Aorta (tissue), 5 donors: ENCODE measurements at places on chromosomes 4 and X. TPM values are rescaled to one million over a fixed set of nuclear protein-coding genes. Genes with fewer than 3 reads are reported as not detected.
A peak's percentile ranks its signal among the peaks of the same experiment; 100 is the strongest.

- DNase-seq: no peak
These were observed 115.1 kb upstream of the GPM6A start for GRCh38 chr4:175927121-175927520.

GRCh38 chrX:96985046-96985445 is 101.3 kb downstream of the RPA4 start:
- DNase-seq: no peak

DNA sequence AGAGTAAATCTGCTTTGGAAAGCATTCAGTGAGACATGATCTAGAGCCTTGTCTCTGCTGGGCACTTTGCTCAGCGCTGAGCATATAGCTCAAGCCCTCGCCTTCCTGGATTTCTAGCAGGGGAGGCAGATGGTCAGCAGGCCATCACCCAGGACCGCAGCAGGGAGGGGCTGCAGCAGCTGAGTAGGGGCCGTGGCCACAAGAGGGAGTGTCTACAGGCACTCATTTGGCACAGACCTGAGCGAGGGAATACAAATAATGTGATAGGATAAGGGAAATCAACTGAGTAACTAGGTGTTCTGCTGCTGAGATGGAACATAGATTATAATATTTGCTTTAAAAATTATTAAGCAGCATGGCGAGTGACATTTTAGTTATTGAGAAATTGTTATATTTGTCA is 30.2 kb downstream of the OFD1 start:
- no peak for DNase-seq

- DNase-seq: no peak
These were observed 24.7 kb downstream of the OFD1 start for GRCh38 chrX:13759152-13759718.

GRCh38 chrX:3485727-3486126 is 139.3 kb upstream of the MXRA5 start:
- DNase-seq: no peak

DNA sequence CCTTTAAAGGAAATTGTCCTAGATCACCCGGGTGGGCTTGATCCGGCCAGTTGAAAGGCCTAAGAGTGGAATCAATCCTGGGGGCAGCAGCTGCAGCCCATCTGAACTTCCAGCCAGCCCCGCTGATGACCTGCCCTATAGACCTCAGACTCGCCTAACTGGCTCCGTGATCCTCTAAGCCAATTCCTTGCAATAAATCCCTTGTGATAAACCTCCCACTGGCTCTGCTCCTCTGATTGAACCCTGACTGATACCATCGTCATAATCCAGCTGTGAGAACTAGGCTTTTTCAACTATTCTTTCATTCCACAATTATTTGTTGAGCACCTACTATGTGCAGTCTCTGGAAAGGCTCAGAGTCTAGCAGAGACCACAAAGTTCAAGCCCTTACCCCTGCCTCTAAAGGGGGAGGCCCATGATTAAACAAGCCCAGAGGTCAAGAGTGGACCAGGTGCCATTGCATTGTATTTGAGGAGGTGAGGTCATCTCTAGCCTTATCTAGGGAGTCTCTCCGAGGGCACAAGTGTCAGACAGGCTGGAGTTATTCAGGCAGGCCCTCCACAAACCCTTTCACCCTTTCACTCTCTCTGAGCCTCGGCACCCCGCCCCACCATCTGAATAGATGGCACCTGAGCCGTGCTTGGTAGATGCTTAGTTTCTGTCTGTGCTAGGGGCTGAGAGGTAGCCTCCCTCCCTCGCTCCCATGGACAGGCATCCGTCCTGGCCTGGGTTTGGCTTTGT is 20.5 kb upstream of the GPR78 start:
- DNase-seq: no peak

DNA sequence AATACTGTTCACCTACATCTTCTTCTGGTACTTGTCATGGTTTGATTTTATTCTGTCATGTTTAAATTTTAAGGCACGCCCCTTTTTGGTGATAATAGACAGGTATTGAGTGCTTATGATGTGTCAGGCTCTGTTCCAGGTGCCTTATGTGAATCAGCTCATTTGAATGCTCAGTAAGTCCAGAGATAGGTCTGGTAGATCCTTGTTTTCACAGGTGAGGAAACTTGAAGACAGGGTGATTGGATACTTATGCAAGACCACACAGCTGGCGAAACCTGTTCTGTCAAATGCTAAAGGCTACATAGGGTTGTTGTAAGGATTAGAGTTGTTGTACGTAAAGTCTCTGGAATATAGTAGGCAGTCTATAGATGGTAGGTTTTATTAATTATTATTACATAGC is 9.6 kb upstream of the SLC25A14 start:
- no peak for DNase-seq

DNA sequence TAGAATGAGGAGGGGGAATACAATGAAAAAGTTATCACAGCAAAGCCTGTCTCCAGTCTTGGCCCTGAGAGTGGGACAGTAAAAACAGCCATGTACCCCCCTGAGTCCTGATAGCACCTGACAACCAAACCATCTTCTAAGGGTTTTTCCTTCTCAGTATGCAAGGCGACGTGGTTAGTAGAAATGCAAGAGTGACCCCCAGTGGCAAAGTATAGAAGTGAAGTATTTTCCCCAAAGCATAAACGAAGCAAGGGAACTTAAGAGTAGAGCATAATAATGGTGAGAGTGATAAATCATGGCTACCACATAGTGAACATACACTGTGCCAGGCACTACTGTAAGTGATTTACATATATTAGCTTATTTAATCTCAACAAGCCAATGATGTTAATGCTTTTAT is 52.8 kb downstream of the FAM47C start:
- DNase-seq: no peak

DNA sequence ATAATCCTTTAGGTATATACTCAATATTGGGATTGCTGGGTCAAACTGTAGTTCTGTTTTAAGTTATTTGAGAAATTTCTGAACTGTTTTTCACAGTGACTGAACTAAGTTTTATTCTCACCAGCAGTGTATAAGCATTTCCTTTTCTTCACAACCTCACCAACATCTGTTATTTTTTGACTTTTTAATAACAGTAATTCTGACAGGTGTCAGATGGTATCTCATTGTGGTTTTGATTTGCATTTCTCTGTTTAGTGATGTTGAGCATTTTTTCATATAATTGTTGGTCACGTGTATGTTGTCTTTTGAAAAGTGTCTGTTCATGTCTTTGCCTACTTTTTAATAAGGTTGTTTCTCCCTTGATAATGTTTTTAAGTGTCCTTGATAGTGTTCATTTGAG is 112.6 kb downstream of the LINC00632 start:
- no peak for DNase-seq

GRCh38 chrX:32532262-32532661 is 679.1 kb downstream of the DMD start:
- no peak for DNase-seq

GRCh38 chr4:163941221-163941905 is 446.9 kb downstream of the TMA16 start:
- no peak for DNase-seq

ENPEP gene
- 7.4 TPM for total RNA-seq

DNA sequence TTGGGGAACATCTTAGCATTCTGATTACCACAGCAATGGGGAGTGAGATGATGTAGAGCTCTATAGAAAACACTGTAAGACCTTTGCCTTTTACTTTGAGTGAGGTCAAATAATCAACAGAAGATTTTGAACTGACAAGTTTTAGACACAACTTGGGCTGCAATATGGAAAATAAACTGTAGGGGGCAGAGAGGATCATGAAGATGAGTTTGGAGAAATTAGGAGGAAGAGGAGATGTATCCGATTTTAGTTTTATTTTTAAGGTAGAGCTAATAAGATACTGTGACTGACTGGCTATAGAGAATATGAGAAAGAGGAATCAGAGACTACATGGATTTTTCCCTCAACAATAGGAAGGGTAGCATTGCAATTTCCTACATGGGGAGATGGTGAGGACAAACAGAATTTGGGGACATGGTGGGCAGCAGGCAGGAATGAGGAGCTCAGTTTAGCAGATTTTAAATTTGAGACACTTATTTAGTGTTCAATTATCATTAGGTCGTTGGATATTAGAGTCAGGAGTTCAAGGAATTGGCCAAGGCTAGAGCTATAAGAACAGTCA is 563.1 kb downstream of the INPP4B start:
- no peak for DNase-seq

CFP gene
- total RNA-seq: 5.2 TPM

DNA sequence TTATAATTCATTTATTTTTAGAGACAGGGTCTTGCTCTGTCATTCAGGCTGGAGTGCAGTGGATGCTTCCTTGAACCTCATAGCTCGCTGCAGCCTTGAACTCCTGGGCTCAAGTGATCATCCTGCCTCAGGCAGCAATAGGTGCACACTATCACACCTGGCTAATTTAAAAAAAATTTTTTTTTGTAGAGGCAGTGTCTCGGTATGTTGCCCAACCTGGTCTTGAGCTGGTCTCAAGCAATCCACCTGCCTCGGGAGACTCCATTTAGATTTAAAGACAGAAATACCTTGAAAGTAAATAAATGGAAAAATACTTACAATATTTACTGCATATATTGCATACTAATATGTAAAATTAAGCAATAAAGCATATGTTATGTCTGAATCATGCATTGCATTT is 40.3 kb upstream of the MAB21L2 start:
- no peak for DNase-seq

DNA sequence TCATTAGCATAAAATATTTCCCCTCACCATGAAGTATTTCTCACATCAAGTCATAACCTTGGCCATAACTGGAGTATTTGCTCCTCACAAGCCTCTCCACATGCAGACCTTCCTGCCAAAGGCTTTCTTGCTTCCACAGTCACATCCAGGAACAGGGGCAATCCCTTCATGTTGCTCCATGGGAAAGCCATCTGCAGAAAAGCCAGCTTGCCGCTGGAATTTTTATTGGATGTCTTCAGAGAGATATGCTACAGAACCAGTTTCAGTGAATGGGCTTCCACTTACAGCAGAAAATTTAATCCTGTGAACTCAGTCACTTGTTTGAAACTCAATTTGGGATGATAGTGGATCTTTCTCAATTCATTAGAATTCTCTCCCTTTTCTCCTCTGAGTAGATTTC is 3.2 kb upstream of the CDKN2AIP start:
- no peak for DNase-seq

GRCh38 chr4:185143601-185143969 is 519 bp downstream of the SLC25A4 start:
- peak; percentile 79 for DNase-seq

DNA sequence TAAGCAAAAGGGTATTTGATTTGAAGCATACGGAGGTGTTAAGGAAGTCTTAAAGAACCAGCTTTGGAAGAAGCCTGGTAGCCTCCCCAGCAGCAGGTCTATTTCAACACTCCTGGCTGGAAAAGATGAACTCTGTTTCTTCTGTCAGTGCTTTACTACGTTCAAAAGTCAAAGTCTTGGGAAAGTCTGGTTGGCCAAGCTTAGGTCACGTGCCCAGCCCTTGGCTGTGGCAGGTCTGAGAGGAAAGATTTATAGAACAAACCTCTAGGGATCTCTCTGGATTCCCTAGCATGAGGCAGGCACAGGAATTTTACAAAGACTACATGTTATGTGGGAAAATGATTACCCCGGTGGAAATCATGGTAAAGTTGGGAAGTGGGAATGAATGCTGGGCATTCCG is 8.6 kb upstream of the ARHGAP10 start:
- peak; percentile 61 for DNase-seq

- no peak for DNase-seq
These were observed 172.1 kb downstream of the CBR4 start for GRCh38 chr4:168837922-168838321.

USP17L26 gene
- total RNA-seq: not detected

- DNase-seq: no peak
These were observed 162.2 kb upstream of the ANXA10 start for GRCh38 chr4:167930166-167930565.

- DNase-seq: no peak
These were observed 100.9 kb upstream of the NKX1-1 start for GRCh38 chr4:1506956-1507721.

- no peak for DNase-seq
These were observed 109.7 kb downstream of the MSL3 start for GRCh38 chrX:11867610-11868345.

GRCh38 chr4:174672276-174672675 is 150.0 kb upstream of the HPGD start:
- DNase-seq: no peak

DNA sequence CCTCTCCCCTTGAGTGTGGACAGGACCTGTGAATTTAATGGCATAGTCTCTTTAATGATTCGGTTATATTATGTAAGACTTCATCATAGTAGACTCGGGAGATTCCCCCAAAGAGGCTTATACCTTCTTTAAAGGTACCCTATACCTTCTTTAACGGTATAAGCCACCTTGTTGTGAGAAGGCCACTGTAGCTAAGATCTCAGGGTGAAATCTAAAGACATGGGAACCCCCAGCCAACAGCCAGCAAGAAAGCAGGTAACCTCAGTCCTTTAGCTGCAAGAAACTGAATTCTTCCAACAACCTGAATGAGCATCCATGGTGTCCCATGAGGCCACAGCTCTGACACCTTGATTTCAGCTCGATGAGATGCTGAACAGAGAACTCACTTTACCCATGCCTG is 931 bp downstream of the DDX60 start:
- DNase-seq: no peak

DNA sequence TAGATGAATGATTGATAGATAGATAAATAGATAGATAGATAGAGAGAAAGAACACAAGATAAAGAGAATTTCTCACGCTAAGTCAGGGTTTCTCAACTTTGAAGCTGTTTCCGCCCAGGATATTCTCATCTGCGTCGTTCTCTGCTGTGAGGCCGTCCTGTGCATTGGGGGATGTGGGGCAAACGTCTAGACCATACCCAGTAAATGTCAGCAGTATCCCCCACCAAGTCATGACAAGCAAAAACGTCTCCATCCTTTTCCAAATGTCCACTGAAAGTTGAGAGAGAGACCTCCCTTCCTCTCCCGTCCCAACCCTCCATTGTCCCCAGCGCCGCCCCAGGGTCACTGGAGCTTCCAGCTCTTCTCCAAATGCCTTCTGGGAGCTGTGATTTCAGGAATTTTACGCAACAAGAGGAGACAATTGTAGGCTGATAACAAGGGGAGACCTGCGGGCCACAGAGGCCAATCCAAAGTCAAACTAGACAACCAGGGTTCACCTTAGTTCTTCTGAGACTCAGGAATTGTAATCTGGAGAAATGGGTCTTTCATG is 8.9 kb upstream of the CRLF2 start:
- DNase-seq: peak; percentile 35

DNA sequence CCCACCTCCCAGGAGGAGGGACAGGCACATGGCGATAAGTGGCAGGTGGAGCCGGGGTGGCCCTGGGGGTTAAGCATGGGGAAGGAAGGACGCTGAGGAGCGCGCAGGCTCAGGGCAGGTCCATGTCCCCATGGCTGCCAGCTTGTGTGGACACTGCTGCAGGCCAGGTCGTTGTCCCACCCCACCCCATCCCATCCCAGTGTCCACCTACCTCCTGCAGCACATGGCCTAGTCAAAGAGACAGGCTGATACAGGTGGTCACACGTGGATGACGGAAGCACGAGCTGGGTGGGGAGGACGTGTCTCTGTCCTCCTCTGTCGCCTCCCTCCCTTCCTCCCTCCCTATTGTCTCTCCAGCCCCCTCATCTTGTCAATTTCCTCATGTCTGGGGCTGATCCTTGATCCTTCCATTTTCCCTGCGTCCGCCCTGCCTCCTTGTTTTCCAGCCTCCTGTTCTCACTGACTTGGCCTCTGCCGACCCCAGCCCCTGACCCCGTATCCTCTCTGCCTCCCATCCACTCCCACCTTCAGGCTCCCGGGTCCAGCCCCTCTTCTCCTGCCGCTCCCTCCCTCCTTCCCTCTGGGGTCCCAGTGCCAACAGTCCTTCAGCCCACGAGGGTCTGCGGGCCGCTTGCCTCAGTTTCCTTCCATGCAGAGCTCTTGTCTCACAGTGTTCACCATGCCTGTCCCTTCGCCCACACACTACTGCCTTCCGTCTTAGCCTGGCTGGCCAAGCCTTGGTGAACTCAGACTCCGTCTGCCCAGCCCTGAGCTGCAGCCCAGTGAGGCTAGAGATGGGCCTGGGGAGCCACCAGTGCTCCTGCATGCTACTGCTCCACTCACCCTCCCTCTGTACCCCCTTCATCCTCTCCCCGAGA is 15.5 kb upstream of the ADD1 start:
- DNase-seq: peak; percentile 36
